ENCODE measurements at places on chromosomes 12 and 14.

GRCh38 chr12:28780096-28780495 is 369.0 kb upstream of the FAR2 start:
- DNase-seq: peak; percentile 88

GRCh38 chr12:13436182-13436581 is 239.7 kb downstream of the EMP1 start:
- DNase-seq: no peak

GRCh38 chr14:41548666-41549065 is 58.0 kb upstream of the LRFN5 start:
- DNase-seq: no peak

DNA sequence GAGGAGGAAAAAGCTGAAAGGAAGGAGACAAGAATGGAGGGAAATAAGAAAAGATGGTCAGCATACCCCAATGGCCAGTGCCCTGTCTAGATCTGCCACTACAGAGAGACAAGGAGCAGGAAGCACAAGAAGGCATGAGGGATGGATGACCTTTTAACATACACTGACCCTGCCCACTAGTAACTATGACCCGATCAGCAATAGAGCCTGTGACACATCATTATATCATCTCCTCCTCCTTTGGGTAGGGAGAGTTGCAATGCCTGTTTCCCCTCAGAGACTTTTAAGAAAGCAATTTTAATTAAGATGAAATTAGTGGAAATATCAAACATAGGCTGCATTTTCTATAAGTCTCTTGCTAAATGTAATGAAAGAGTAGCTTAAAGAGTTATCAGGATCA is 4.7 kb upstream of the SLC2A13 start:
- no peak for DNase-seq

DNA sequence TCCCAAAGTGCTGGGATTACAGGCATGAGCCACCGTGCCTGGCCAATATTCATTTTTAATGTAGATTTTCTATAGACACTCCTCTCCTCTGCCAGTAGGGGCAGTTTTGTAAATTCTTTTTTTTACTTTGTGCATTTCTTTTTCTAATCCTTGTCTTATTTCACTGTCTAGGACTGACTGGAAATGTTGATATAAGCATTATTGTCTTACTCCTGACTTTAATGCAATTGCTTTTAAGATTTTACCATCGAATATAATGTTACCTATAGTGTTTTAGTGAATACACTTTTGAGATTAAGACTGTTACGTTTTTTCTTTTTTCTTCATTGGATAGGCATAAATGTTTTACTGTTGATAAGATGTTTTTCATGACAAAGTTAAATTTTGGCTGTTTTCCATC is 35.4 kb upstream of the EMP1 start:
- no peak for DNase-seq

DNA sequence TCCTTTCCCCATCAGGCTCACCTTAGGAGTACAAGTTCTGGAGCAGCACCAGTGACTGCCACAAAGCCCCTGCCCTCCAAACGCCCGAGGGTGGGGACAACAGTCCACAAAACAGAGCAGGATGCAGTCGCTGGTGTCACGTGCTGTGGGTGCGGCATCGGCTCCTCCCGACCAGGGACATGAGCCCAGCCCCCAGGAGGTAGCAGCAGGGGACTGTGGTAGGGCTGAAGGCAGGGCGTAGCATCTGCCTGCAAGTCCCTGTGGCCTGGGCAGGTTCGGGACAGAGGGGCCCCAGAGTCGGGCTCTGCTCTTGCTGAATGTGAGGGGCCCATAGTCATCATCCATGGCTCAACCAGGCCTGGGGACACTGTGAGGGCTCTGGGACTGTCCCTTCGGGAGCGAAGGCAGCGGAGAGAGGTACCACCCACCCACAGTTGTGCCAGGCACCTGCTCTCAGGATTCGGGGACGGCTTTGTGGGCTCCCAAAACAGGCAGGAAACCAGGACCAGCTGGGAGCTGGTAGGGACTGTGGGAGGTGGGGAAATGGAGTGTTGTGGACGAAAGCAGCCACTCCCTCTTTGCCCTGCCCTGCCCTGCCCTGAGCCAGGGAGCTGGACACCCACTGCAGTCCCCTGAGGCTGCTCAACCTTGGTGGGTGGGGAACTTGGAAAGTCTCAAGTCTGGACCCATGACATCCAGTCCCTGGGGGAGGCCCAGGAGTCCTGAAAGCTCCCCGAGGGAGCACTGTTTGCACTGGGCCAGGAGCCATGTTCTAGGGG is 30.7 kb downstream of the FBRSL1 start:
- no peak for DNase-seq

DNA sequence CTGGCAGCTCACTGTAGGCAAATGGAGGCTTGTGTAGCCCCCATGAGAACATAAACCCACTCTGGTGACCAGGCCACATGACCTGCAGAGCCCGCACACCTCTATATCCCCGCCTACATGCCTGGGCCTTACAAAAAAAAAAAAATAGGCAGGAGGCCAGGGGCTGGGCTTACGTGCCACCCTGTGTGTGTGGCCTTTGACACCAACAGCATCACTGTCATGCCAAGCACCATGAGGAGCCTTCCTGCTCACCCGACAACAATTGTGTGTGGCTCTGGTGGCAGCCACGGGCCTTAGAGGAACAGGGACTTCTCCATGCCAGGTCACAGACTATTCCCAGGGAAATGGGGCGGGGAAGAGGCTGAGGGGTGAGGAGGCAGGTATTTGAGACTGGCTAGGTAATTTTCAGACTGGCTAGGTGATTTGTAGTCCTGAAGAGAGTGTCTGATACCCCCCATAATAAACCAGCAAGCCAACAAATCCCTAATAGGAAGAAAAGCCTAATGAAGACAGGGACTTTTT is 140.0 kb downstream of the DPF3 start:
- no peak for DNase-seq

DNA sequence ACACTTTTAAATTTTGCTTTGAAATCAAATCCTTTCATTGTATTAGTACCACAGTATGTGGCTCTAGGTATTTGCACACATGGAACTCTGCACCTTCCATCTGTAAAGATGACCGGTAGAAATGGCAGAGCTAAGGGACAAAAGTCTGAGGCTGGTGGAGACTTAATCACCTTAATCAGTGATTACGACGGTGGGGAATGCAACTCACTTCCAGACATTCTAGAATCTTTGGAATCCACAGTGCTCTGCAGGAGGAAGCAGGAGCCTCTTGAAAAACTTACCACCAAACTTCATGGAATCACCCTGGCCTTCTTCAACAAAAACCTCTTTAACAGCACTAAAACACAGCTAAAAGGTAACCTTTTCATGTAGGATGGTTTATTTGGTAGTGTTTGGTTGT is 3.9 kb upstream of the DACT1 start:
- no peak for DNase-seq

DNA sequence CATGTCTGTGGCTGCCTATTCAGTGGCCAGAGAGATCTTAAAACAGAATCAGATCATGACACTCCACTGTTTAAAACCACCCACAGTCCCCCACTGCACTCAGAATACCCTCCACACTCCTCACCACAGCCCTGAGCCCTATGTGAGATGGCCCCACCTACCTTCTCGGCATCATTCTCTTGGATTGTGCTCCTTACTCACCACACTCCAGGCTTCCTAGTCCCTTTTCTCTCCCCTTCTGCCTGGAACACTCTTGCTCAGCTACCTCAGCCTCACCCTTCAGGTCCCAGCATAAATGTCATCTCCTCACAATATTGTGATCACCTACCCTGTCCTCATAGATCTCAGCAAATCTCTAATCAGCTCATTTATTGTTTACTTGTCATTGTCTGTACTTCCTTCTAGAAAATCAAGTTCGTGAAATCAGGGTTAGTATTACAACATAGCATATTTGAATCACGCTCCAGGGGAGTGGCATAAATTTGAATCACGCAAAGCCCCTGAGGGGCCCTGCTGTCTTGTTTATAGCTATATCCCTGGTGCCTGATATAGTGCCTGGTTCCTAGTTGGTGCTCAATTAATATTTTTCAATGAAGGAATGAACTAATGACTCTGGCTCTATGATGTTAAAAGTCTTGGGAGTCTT is 42.8 kb downstream of the SLC35F4 start:
- no peak for DNase-seq

DNA sequence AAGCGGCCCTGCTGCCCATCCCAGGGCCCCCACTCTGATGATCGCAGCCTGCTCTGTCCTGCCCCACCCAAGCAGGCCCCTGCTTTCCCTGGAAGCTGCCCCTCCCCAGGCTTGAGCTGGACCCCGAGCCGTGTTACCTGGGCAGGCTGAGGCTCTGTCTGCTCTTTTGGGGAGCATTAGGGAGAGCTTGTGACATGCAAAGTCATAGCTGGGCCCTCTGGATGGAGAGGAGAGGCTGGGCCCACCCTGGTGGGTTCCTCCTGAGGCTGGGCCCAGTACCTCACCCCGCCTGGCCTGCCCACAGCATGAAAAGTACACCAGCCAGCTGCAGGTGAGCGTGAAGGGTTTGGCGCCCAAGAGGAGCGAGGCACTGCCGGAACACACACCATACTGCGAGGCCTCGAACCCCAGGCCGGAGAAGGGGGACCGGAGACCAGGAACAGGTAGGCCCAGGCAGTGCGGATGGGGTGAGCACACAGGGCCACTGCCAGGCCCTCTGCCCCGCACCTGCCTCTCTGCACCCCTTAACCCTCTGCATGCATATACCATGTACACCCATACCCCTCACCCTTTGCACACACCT is 15.0 kb downstream of the CEP170B start:
- no peak for DNase-seq

DNA sequence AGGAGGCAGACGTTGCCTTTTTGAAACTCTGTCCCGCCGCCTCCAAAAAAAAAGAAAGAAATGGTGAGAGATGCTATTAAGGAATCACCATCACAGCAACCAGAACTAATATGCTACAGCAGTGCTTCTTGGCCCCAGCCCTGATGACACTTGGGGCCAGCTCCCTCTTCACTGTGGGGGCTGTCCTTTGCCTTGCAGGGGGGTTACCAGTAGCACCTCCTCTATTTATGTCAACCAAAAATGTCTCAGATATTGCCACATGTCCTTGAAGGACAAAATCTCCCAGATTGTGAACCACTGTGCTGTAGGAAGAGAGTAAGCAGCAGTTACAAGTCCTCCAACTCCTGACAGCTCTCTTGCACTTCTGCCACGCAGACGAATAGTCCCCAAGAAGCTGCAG is 76.4 kb downstream of the LRRC74A start:
- DNase-seq: no peak

DNA sequence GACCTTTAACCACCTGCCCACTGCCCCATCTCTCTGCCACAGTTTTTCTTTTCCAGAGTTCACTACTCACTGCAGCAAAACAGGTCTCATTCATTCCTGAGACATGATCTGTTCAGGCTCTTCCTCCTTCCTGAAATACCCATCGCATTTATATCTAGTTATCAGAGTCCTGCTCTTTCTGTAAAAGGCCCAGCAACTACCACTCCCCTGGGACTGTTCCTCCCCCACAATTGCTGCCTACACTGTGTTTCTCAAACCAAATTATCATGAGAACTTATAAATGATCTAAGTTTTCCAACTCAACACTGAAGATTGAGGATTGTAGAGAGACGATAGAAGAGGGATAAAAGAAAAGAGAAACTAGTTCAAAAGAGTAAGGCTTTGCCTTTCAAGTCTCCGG is 40.8 kb upstream of the EPS8 start:
- no peak for DNase-seq
